ENCODE measurements at places on chromosomes 4 and X. TPM values are rescaled to one million over a fixed set of nuclear protein-coding genes. Genes with fewer than 3 reads are reported as not detected.

PAGE4 gene
- total RNA-seq, result not detected

CDKL2 gene
- 1.6 TPM for total RNA-seq

MAGEB5 gene
- total RNA-seq, result not detected

TFDP3 gene
- not detected for total RNA-seq

STATH gene
- not detected for total RNA-seq

FOXR2 gene
- total RNA-seq, result not detected

RNF113A gene
- 13.5 TPM for total RNA-seq

MAGEA11 gene
- not detected for total RNA-seq

AFM gene
- total RNA-seq, result not detected

SASH3 gene
- total RNA-seq, result 18.7 TPM

HS3ST1 gene
- total RNA-seq, result 3.6 TPM

GPRIN3 gene
- 13.2 TPM for total RNA-seq

KIF4A gene
- total RNA-seq, result 0.15 TPM

CXorf49 gene
- not detected for total RNA-seq

NSDHL gene
- total RNA-seq, result 16.7 TPM

MND1 gene
- not detected for total RNA-seq

FAM47A gene
- total RNA-seq, result 0.15 TPM
